ENCODE measurements at places on chromosomes 2 and 18. TPM values are rescaled to one million over a fixed set of nuclear protein-coding genes. Genes with fewer than 3 reads are reported as not detected.

Gene GDF7
- 16.4 TPM for total RNA-seq

Gene AAK1
- total RNA-seq: 71.3 TPM

Gene COQ10B
- 39.8 TPM for total RNA-seq

Gene PRPF40A
- total RNA-seq: 59.4 TPM

Gene CXCR1
- 1.8 TPM for total RNA-seq

Gene RFX8
- 0.96 TPM for total RNA-seq

Gene ZDBF2
- 15.1 TPM for total RNA-seq

Gene HOXD3
- total RNA-seq: 13.4 TPM

Gene CCDC178
- total RNA-seq: 1.9 TPM

Gene OSBPL6
- 2.4 TPM for total RNA-seq

Gene SPAG16
- 23.7 TPM for total RNA-seq

Gene CYRIA
- total RNA-seq: 24.9 TPM

Gene ASXL3
- total RNA-seq: 5.1 TPM

DNA sequence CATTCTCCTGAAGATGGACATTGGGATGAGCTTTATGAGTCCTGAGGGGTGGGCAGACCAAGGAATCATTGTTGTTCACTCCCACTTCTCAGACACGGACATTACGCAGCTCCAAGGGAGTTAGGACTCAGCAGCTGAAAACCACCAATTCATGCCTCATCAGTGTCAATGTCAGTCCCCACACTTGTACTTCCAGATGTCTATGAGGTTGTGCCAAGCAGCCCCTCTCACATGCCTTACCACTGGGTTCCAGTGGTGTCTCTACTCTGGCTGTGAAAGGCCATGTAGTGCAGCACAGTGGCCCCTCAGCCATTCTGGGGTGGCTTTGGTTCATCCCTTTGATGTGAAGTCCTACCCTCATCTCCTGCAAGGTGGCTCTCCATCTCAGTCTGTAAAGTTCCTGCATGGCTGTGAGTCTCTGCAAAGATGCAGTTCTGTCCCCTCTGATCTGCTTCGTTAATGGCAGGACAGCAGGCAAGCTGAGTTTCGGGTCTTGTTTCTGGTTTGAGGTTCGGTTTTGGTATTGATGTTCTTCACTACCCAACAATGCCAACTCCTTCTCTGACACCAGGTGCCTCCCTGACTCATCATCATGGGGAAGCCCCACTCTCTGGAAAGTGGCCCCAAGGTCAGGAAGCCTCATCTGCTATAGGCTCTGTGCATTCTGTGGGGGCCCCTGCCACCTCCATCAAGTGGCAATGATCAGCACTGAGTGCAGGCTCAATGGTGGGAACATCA lies 14.0 kb upstream of the COL6A3 start:
- DNase-seq: peak; percentile 22

DNA sequence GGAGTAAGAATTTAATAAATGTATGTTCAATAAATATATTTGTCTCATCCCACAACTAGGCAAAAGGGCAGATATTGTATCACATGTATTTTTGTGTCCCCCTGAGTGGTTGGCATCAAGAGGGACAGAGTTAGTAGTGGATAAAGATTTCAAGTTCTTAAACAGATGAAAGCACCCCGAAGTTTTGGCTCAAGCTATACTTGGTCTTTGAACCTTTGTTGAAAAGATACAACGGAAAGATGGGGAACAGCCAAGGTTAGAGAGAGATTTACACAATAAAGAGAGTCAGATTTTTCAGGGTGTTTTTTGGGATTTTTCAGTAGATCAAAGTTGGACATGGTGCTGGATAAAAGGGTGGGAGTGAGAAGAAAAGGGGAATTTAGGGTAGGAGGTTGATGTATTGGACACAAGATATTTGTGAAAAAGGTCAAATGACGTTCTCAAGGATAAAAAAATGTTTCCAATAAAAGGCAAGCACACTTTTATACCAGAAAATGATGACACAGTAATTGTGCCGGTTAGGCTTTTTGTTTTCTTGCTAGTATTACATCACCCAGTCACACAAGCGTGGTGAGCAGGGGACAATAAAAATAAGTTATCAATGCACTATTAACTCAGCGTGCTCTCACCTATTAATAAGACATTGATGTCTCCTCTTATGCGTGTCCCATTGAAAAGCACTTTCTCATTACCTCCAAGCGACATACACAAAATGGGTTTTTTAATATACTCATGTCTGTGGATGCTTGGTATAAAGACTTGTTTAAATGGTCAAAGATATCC lies 59.5 kb downstream of the MEP1B start:
- no peak for DNase-seq

GRCh38 chr2:110871637-110872036 lies 139.3 kb downstream of the ACOXL start:
- DNase-seq: no peak

GRCh38 chr2:27212626-27213471 lies 781 bp upstream of the SLC5A6 start:
- no peak for DNase-seq

GRCh38 chr2:101251844-101252407 lies 760 bp upstream of the CNOT11 start:
- DNase-seq: no peak

DNA sequence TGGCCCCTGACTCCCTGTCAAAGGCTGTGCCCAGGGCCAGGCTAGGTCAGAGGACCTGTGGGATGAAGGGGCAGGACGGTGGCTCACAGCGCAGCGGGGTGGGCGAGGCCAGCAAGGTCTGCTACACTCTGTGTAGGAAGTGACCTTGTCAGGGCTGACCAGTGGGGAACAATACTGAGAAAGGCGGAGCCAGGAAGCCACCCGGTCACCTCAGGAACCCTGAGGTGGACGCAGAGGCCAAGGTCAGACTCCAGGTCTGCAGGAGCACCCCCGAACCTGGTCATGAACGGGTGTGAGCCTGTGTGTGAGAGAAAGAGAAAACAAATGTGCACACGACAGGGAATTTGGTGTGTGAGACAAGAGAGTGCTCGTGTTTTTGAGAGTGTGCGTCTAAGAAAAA lies 72.3 kb downstream of the SMAD7 start:
- peak; percentile 62 for DNase-seq

DNA sequence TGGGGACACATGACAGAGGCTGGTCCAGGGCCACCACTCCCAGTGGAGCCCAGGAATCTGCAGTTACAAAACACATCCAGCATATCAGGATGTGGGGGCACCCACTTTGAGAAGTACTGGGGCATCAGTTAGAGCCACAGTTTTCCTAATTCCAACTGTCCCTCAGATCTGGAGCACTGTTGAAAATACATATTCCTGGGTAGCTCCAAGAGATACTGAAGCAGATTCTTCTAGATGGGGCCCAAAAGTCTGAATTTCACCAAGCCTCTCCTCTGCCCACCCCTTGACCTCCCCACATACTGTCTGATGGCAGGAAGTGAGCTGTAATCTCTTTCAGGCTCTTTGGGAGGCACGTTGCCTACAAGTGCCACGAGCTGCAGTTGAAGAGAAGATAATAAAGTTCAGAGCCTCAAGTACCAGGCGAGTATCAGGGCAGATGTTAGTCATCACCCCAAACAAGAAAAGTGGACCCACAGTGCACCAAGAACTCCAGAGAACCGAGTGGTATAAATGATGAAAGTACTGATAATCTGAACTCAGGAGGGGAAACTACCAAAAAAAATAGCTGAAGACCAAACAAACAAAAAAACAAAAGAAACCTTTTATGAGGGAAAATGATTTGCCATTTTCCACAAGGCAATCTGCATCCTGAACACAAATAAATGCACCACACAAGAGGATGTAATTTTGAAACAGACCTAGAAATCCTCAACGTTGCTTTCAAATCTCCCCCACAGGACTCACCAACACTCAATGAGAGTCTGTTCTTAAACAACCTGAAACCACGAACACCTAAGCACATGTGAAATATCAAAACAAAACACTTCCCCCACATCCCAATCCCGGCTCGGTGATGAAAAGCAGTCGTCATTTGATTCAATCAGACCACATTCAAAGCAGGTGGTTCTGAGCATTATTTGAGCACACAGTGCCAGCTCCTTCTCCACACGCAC lies 98.7 kb downstream of the TCF4 start:
- DNase-seq: no peak

DNA sequence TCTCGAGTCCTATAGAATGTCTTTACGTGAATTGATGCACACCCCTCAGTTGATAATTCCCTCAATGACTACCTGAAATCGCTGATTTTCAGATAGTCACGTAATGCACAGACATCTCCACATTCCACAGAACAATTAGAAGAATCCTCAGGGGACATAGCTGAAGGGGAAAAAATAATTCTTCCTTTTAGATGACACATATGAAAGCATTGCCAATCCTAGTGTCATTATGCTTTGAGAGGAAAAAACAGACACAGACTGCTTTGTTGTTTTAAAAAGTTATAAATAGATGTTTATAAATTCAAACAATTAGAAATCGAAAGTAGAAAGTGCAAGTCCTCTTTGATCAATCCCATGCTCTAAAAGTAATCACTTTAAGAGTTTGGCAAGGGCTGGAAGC lies 100.6 kb upstream of the FN1 start:
- DNase-seq: no peak

DNA sequence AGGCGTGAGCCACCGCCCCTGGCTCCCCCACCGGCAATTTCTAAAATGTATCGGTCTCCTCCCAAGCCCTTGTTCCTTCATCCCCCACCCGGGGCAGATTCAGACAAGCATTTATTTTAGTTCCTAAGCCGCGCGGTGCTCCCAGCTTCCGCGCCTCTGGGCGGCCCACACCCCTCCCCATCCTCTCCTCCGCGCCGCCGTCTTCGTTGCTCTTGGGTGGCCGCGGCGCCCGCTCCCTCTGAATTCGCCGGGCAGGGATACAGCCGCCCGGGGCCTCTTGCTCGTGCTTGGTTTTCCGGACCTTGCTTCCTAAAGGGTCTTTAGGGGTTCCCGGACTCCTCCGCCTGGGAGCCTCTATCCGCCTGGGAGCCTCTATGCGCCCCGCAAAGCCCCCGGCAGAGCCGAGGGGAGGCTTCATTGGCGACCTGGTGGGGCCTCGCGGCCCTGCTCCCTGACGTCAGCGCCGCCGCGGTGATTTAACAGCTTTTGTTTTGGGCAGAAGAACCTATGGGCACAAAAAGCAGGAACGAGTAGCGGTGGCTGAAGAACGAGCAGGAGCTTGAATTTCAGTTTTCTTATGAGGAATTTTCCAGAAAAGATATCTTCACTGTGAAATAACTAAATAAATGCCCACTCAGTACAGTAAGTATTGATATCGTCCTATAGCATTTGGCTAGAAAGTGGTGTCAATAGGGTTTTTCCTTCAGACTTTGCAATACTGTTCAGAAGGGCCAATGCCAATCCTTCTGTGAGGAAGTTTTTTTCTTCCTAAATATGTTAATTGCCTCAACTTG lies 37.3 kb downstream of the PRKRA start:
- DNase-seq: peak; percentile 87

DNA sequence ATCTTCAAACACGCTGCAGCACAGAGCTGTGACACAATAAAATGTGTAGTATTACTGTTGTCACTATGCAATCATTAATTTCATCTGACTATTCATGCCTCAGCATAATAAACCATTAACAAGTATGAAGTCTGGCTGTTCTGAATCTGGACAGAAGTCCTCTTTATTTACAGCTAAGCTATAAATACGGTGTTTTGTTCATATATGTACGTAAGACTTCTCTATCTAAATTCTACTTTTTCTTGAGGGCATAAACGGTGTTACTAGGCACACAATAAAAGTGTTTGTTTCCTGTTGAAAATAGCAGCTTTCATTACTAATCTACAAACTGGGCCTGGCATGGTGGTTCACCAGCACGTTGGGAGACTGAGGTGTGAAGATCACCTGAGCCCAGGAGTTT lies 443.8 kb downstream of the NCKAP5 start:
- DNase-seq: no peak

- DNase-seq: no peak
Measured at GRCh38 chr2:8133363-8133762, 548.5 kb upstream of the ID2 start.

- no peak for DNase-seq
Measured at GRCh38 chr2:183709829-183710228, 585.6 kb downstream of the NUP35 start.

GRCh38 chr2:70556608-70557007 lies 3.0 kb upstream of the TGFA start:
- DNase-seq: no peak

DNA sequence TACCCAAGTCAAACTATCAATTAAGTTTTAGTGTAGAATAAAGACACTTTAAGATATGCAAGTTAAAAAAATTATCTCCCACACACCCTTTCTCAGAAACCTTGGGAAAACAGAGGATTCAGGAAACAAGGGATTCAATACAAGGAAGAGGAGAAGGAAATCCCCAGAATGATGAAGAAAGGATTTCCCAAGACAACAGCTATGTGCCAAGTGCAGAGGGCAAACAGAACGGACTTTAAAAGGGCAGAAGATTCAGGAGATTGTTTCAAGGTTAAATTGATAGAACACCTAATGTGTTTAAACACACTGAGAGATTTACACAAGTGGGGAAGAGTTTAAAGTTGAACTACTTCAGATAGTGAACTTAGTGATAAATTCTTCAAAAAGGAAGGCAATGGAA lies 71.5 kb upstream of the EPAS1 start:
- no peak for DNase-seq

- DNase-seq: no peak
Measured at GRCh38 chr2:26652361-26653041, 11.3 kb upstream of the CIB4 start.

- no peak for DNase-seq
Measured at GRCh38 chr2:174051741-174052583, 86.8 kb upstream of the SP3 start.

GRCh38 chr2:160407393-160408172 lies 86.0 kb downstream of the RBMS1 start:
- DNase-seq: peak; percentile 73

DNA sequence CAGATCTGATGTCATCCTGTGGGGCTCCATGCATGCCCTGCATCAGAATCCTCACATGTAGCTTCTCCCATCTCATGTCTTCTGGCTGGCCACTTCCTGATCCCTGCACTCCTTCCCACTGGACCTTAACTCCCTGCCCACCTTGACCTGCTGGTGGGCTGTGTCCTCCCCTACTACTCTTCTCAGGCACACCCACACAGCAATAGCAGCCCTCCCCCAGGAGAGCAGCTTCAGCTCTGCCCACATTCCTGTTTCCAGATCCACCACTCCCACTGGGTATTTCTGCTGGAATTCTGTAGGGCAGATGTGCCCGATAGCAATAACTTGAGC lies 137.0 kb upstream of the HS6ST1 start:
- DNase-seq: no peak

GRCh38 chr2:32647180-32647651 lies 19.4 kb downstream of the TTC27 start:
- DNase-seq: no peak

DNA sequence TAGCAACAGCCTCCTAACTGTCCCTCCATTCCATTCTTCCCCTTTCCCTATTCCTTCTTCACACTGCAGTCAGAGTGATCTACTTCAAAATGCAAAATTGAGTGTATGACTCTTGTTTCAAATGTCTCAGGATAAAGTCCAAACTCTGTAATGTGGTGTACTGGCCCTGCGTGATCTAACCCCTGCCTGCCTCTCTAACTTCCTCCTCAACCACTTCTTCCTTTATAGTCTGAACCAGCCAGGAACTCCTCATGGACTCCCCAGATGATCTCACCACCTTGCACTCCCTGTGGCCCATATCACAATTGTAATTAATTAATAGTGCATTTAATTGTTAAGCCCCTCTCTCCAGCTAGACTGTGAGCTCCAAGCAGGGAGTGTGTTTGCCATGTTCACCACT lies 3.1 kb upstream of the B3GNT2 start:
- DNase-seq: no peak

Data from aorta (tissue), 5 donors.